ENCODE measurements at places on chromosomes 16 and 17.

DNA sequence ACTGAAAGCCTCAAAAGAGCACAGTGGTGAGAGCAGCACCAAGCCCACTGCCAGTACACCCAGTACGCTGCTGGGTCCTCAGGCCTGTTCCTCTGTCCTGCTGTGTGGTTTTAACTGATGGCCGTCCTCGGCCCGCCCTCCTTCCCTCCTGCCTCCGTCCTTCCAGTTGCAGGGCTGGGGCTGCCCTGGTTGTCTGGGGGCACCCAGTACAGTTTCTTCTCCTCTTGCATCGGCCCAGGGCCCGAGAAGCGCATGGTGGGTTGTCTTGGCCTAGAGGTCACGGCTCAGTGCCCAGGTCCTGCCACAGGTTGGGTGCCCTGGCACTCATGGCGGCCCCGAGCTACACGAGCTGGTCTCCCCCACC, 70.8 kb upstream of the KCTD5 start:
- DNase-seq: no peak

DNA sequence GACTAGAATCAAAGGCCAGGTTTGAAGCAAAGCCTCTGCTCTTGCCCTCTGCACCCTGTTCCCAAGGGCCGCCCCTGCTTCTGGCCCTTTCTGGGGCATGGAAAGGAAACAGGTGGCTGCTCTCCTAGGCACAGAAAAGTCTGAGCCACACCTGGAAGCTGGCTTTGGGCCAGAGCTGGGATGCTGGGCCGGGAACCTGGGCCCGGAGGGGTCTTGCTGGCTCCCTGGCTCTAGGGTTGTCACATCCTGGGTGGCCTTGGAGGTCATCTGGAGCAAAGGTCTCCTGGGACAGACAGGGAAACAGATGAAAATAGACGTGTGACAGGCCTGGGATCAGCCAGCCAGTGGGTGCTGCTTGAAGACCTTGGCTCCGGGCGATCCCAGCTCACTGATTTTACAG, 74.1 kb upstream of the LHX1 start:
- no peak for DNase-seq

GRCh38 chr17:13462146-13462545, 139.6 kb downstream of the HS3ST3A1 start:
- DNase-seq: no peak

DNA sequence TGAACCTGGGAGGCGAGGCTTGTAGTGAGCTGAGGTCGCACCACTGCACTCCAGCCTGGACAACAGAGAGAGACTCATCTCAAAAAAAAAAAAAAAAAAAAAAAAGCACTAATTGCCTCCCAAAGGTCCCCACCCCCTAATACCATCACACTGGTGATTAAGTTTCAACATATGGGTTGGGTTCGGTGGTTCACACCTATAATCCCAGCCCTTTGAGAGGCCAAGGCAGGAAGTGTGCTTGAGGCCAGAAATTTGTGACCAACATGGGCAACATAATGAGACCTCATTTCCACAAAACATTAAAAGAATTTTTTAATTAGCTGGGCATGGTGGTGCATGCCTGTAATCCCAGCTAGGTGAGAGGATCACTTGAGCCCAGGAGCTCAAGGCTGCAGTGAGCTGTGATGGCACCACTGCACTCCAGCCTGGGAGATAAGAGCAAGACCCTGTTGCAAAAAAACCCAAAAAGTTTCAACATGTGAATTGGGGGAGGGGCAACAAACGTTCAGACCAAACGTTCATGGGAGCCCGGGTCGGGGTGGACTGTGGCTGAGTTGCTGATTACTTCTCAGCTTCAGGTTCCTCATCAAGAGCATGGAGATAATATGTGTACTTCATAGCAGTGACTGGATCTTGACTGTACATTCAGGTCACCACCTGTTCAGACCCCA, 62.1 kb upstream of the NOL11 start:
- no peak for DNase-seq

DNA sequence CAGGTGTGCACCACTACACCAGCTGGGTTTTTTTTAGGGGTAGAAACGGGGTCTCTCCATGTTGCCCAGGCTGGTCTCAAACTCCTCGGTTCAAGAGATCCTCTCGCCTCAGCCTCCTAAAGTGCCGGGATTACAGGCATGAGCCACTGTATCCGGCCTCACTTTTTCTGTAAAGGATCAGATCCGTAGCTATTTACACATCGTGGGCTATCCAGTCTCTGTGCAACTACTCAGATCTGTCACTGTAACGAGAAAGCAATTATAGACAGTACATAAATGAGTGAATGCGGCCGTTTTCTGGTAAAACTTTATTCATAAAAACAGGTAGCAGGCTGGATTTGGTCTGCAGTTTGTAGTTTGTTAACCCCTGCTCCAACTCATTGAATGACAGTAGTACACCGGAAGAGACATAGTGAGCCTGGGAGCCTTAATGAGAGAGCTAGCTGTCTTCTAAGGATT, 44.5 kb downstream of the VMP1 start:
- DNase-seq: no peak

- no peak for DNase-seq
Measured at GRCh38 chr17:2366747-2367494, 29.6 kb downstream of the SGSM2 start.

DNA sequence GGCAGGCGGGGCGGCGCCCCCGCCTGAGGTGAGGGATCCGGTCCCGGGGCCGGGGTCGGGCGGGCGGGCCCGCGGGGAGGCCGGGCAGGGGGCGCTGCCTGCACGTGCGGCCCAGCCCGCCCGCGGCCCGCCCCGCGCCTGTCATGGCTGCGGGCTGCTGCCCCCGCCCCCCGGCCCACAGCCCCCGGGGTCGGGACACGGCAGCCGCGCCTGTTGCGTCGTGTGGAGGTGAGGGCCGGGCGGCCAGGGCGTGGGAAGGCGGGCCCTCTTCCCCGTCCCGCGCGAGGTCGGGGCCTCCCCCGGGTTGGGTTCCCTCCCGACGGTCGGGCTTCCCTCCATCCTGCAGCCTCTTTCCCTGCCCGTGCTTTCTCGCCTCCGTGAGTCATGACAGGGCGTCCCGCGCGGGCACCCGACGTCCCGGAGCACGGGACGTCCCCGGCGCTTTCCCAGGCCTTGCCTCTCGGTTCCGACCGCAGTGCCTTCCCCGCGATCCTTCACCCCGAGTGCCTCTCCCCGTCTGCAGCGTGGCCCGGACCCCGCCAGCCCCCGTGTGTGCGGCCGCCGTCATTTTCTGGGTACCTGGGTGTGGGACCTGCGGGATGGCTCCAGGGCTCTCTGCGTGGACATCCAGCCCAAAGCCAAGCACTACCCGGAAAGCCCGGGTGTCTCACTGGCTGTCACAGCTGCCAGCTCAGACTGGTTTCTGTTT, 76.7 kb downstream of the CHD9 start:
- peak; percentile 22 for DNase-seq

GRCh38 chr17:58487589-58488427, at the start of gene HSF5:
HSF5 (minus strand) TSS chr17:58488408; CDS start chr17:58488274, 134 bp downstream.
- peak; percentile 36 for DNase-seq
